ENCODE measurements at places on chromosomes 1 and 21.

DNA sequence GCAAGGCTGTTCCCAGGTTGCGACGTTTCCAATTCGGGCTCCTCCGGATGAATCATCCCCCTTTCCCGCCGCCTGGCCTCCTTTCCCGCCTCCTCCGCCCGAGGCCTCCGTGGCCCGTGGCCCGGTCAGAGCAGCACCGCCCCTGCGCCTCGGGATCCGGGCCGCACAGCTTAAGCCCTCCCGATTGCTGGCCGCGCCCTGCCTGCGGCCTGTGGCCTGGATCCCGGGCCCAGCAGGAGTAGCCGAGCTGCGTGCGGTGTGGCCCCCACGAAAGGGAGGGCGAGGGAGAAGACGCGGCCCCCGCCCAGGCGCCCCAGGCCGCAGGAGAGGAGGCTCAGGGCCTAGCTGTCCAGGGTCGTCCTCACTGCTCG, 1.0 kb downstream of the TMEM200B start:
- no peak for DNase-seq

DNA sequence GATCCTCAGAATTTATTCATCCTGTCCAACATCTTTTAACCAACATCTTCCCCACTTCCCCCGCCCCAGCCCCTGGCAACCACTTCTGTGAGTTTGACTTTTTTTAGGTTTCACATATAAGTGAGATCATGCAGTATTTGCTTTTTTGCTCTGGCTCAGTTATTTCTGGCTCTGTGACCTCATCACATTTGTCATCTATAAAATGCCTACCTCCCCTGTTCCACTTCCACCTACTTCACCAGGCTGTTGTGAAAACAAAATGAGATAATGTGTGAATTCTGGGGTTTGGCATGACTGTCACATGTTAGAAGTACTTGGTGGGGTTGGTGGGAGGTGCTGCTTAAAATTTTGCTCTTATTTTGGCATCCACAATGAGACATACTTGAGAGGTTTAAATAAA, 18.4 kb downstream of the HHAT start:
- no peak for DNase-seq

DNA sequence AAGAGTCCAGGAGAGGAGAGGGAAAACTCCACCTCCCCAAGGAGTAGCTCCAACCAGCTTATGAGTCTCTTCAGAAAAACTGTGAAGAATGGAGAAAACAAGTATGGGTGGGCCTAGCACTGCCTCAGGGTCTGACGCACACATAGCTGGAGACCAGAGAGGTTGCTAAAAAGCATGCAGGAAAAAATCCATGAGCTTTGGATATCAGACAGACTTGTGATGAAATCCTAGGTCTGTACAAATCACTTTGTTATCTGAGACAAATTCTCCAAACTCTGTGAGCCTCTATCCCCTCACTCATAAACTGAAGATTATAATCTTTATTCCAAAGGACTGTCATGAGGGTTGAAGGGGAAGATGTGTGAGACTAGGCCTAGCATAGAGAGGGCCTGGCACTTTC, 141.5 kb upstream of the FGGY start:
- no peak for DNase-seq

DNA sequence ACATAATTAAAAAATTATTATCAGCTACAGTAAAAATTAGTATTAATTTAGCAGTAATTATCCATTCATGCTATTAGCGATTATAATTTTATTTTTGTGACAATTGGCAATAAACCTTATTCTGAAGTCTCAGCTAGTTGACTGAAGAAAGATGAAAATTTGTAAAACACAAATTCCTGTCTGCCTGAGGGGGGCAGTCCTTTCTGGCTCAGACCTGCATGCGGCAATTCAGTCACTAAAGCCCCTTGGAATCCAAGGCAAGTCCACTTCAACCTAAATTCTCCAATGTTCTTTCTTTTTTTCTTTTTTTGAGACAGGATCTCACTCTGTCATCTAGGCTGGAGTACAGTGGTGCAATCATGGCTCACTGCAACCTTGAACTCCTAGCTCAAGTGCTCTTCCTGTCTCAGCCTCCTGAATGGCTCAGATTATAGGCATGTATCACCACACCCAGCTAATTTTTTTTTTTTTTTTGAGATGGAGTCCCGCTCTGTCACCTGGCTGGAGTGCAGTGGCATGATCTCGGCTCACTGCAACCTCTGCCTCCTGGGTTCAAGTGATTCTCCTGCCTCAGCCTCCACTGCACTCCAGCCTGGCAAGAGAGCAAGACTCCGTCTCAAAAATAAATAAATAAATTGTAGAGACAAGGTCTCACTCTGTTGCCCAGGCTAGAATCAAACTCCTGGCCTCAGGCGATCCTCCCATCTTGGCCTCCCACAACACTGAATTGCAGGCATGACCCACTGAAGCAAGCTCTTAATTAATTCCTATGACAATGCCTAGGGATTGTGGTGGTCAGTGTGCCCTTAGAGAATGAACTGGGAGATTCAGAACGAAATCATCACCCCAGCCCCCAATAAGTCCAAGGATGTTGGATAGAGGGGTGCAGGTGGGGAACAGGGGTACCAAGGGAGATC, 24.2 kb upstream of the ITPKB start:
- DNase-seq: no peak

GRCh38 chr1:42690477-42691156, 8.4 kb downstream of the YBX1 start:
- no peak for DNase-seq

GRCh38 chr1:41883507-41883906, 35.2 kb downstream of the HIVEP3 start:
- DNase-seq: no peak

DNA sequence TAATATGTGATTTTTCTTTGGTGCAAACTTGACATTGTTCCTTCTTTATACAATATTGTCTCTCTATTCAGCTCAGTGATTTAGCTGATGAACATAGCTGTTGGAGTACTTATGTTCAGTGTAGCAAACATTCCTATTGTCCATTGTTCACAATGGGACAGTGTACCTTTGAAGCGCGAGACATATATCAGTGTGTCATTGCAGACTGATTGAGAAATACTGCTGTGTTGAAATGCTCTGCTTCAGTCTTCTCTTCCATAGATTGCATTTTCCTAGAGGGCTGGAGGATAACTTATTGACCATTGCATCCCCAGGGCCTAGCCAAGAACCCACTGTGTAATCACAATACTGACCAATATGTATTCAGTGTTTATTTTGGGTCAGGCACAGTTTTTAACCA, 46.5 kb downstream of the HLX start:
- DNase-seq: no peak

GRCh38 chr21:28148400-28149064, 844.1 kb downstream of the LTN1 start:
- DNase-seq: no peak

Measured in activated gamma-delta T cell treated with anti-CD3 and anti-CD28 coated beads, Interleukin-2, amount 50 U/mL, for 16 hours (primary cell).